CD4-positive, alpha-beta T cell treated with Interleukin-15 for 1 hour (primary cell): ENCODE measurements at places on chromosomes 2 and 18.

- DNase-seq: no peak
These were observed 60.6 kb upstream of the HS6ST1 start for GRCh38 chr2:128379021-128380015.

- no peak for DNase-seq
These were observed 271.0 kb downstream of the ZNF521 start for GRCh38 chr18:25081001-25081400.

- no peak for DNase-seq
These were observed 364.4 kb upstream of the GCFC2 start for GRCh38 chr2:76075126-76075525.

GRCh38 chr2:20614201-20615067 is 36.5 kb downstream of the HS1BP3 start:
- DNase-seq: no peak

- no peak for DNase-seq
These were observed 216.7 kb downstream of the GLI2 start for GRCh38 chr2:120952318-120952717.

- no peak for DNase-seq
These were observed 56.2 kb downstream of the UXS1 start for GRCh38 chr2:106137731-106138521.

GRCh38 chr18:3901811-3902210 is 451.8 kb downstream of the TGIF1 start:
- DNase-seq: no peak

DNA sequence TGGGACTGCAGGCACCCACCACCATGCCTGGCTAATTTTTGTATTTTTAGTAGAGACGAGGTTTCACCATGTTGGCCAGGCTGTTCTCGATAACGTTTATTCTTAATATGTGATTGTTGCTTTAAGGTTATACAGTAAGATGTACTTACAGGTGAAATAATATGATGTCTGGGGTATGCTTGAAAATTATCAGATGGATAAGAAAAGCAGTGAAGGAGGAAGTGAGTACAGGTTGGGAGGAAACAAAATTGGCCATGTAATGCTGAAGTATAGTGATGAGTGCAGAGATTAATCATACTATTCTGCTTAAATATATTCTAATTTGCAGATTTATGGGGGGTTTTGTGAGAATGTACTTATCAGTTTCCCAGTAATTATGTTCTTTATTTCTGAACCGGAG is 3.0 kb downstream of the GCC2 start:
- no peak for DNase-seq

DNA sequence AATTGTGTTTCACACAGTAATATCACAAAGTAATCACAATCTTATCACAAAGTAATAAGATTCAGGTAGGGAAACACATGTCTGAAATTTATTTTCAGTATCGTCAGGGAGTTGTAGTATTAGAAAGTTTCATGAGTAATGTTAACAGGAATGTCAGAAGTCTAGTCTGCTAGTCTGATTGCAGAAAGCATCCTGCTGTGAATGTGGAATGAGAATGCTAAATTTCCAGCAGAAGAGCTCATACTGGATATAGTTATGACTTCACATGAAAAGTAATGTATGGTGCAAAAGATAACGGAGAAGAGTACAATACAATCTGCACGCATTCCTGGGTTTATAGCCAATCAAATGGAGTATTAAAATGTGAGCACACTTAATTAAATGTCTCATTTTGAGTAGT is 494.7 kb upstream of the SETBP1 start:
- DNase-seq: no peak

DNA sequence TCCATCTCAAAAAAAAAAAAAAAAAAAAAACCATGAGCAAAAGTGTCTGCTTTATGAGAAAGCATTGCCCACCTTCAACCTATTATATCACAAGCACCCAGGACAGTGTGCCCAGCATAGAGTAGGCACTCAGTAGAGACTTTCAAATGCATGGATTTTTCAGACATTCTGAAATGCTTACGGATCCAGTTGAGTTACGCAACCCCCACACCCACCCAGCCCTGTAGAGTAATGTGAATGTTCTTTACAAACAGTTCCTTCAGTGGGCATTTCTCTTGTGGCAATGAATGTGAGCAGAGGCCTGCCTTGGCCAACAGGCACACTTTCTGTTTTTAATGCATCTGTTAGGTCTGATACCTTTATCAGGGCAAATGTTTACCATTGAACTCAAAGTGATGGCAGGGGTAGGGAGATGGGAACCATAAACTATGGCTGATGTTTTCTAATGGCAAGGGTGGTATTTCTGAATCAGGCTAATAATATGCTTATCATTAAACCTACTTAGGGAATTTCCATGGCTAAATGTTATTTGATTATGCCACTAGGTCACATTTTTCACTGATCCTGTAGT is 65.0 kb upstream of the RPL31 start:
- no peak for DNase-seq

DNA sequence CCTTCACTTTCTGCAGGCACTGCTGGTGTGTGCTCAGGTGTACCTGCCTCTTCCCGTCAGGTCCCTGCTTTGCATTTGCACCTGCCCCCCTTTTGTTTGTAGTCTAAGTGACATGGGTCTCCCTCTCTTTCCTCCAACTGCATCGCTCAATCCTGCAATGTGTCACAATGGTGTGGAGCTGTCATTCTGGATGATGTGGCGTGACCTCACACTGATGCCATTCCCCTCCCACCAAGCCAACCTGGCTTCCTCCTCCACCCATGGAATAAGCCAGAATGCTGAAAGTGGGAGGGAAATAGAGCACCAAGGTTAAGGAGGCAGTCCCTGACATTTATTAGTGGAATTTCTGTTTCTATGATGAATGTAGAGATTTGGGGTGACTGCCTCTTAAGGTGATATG is 156.7 kb downstream of the ZBTB7C start:
- no peak for DNase-seq

GRCh38 chr18:59923539-59924196 is 23.9 kb downstream of the PMAIP1 start:
- no peak for DNase-seq

DNA sequence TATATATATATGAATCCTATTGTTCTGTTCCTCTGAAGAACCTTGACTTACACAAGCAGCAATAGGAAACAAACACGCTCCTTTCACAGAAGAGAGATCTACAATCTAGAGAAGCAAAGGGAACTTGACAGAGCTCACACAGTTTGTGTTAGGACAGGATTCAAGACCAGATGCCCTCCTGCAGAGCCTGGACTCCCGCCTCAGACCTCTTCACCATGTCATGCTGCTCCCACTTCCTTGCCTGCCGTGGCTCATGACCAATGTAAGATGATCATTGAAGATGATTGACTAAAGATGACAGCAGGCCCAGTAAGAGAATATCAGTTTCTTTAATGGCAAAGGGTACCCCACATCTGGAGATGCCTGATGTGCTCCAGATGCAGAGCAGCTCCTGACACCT is 111.2 kb upstream of the AGAP1 start:
- DNase-seq: no peak

- DNase-seq: no peak
These were observed 56.9 kb upstream of the CCDC141 start for GRCh38 chr2:179106676-179107428.

DNA sequence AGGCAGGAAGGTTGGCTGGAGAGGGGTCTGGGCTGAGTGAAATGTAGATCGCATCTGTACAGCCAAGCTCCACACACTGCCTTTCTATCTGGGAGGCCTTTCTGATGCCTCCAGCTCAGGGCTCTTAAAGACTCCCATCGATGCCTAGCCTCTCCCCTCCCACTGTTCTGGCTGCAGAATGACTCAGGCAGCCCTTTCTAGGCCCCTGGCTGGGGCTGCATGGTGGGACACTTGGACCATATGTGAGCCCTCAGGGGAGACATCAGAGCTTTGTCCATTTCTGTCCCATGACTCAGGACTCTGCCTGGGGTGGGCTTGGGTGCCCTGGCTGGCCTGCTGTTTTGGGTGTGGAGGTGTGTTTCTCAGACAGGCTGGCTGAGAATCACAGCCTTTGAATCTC is 101.3 kb downstream of the CELF4 start:
- DNase-seq: no peak

DNA sequence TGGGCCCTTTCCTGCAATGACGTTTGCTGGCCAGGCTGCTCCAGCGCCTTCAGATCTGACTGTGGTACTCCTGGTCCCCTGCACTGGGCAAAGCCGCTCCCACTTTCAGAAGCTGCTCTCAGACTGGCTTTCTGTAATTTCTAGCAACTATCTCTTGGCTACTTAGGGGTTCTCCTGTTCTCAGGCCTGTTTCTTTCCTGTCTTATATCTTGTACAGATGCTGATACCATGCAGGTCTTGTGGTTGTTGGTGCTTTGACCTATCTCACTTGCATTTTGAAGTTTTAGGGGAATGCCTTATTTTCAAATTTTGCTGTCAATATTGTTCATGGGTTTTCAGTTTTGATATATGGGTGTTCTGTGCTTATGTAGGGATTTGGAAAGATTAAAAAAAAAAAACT is 145.8 kb downstream of the CLIP4 start:
- no peak for DNase-seq

DNA sequence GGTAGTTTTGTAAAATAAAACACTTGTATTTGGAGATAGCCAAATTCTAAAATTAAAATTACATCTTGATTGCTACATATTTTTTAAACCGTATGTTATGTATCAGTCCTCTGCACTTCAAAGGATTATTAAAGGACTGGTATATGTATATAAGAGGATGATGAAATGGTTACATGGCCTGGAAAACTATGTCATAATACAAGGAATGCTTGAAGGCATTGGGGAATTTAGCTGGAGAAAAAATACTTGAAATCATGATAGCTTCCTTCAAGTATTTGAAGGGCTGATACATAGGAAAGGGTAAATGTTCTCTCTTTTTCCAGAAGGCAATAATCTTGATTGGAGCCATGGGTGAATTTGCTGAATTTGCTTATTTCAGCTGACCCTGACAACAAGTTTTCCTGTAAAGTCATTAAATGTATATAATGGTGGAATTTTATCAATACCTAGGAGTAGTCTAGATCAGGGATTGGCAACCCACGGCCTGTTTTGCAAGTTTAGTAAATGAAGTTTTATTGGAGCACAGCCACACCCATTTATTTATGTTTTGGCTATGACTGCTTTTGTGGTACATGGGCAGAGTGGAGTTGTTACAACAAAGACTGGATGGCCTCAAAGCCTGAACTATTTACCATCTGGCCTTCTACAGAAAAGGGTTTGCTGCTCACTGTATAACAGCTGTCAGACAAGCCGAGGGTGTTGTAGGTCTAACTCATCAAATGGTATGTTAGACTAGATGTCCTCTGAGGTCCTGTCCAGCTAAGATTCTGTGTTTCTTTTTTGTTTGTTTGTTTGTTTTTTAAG is 34.4 kb downstream of the ACYP2 start:
- no peak for DNase-seq

DNA sequence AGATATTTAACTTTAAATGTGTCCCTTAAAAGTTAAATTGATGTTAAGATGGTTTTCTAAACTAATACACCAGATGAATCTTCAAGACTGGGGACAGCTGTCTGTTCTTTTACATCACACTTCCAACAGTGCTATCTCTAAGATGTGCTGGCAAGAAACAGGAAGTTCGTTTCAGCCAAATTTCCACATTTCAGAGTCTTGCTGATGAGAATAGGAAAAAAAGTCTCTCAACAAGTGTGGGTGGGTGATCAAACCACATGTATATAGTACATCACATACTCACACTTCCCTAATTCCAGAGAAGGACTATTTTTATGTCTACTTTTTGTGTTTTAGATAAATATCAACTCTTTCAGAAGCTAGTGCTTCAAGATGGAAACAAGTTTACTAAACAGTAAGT is 1712.8 kb upstream of the TMEFF2 start:
- no peak for DNase-seq

DNA sequence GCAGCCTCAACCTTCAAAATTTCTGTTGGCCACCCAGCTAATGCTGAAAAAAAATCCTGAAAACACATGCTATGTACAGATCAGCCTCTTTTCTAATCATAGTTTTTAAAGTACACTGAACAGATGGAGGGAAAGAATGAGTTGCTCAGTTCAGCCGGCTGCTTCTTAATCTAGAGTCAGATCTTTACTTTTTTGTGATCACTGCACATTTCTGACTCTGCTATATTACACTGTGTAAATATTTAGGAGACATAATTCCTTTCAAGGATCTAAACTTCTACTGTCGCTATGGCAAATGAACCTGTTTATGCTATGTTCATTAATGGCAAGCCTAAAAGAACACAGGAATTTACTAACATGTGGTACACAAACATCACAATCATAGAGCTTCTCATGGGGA is 114.2 kb downstream of the SRBD1 start:
- no peak for DNase-seq

DNA sequence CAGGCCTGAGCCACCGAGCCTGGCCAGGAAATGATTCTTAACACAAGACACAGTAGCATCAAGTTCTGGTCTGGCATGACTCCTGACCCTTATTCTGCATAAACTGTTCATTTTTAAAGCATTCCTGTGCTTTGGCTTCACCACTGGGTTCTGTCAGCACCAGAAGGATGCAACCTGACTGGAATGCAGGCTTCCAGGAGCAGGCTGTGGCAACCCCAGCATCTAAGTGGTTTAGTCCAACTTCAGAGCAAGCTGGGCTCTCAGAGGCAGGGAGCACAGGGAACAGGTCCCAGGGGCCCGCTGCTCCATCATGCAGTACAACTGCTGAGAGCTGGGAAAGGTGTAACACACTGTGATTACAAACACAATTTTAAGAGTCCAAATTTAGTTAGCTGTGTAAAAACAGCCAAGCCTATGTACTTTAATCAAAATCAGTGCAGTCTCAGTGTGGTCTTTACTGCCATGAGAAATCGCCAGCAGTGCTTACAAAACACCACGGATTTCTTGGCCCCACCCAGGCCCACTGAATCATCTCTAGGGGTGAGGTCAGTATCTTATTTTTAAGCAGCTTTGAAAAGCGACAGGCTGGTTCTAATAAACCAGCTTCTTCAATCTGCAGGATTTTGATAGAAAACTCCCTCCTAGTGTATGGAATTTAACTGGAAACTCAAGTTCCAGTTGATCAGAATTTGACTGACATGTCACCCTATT is 44.4 kb upstream of the TMEM182 start:
- no peak for DNase-seq

DNA sequence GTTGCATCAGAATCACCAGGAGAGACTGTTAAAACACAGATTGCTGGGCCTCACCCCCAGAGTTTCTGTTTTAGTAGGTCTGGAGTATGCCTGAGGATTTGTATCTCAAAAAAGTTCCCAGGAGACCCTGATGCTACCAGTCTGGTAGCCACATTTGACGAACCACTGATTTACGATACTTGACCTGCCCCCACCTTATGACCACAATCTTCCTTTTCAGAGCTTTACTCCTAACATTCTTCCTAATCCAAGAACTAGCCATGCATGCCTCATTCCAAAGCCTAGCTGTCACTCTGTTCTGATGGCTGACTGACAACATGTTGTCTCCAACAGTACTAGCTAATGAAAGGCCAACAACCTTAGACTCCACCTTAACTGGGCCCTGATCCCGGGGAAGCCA is 191.4 kb downstream of the MBD2 start:
- no peak for DNase-seq

GRCh38 chr2:156892467-156893281 is 364.8 kb upstream of the GALNT5 start:
- no peak for DNase-seq

DNA sequence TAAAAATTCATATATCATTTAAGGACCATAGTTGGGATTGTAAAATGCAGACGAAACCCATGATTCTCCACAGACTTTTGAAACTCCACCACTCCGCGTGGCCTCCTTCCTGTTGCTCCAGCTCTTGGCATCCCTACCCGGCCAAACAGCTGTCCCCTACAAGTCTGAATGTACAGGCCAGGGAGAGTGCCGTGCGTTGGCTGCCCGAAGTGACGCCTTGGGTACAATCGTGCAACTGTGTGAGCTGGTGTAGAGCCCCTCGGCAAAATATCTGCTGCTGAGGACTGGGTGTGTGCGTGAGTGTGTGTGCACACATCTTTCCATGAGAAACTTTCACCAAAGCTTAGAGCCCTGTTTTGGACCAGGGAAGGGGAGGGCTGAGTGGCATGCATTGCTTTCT is 43.8 kb upstream of the ZNF516 start:
- DNase-seq: no peak
